ENCODE measurements at places on chromosomes 6 and 20.
A peak's percentile ranks its signal among the peaks of the same experiment; 100 is the strongest.

DNA sequence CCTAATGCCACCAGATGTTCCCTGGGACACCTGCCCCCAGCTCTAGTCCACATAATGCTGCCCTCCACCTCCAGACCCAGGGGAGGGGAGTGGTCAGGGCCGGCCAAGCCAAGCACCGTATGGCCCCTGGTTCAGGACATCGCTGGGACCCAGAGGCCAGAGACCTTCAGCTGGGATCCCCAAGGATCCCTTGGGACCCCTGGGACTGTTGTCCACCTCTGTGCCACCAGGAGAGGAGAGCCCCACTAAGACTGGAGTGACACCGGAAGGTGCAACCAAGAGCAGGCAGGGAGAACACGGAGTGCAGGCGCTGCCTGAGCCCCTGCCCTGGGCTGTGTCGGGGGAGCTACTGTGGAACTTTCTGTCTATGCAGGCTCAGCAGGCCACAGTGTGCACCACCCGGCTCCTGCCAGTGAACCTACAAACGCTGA, 43.6 kb downstream of the CTCFL start:
- no peak for DNase-seq

- no peak for DNase-seq
Observed at GRCh38 chr6:109237077-109237985, 142.0 kb downstream of the CEP57L1 start.

GRCh38 chr20:51169813-51170212, 146.9 kb upstream of the KCNG1 start:
- no peak for DNase-seq

GRCh38 chr6:30752157-30752927, 8.0 kb upstream of the IER3 start:
- peak; percentile 94 for DNase-seq

DNA sequence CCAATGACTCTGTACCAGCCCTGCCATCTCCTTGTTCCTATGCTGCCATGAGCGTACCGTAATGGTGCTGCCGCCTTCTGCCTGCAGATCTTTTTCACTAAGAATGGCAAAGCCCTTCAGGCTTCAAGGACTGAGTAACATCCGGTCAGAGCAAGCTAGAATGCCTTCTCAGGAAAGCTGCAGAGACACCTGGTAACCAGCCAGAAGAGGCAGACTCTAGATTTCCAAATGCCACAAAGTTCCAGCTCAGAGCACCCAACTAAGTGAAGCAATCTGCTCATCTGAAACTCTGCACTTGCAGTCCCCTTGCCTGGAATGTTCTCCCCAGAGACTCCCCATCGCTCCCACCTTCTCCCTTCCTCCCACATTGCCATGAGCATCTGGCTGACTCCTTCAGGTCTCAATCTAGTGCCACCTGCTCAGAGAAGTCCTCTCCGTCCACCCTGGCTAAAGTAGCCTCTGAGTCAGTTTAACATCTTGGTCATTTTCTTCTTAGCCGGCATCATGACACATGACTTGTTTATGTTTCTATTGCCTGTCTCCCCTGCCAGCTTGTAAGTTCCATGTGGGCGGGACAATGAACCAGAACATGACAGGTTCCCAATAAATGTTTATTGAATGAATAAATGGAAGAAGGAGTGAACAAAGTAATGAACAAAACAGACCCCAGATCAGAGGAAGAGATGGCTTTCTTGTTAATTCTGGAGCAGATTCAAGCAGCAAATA, 6.9 kb upstream of the OCSTAMP start:
- DNase-seq: peak; percentile 24

DNA sequence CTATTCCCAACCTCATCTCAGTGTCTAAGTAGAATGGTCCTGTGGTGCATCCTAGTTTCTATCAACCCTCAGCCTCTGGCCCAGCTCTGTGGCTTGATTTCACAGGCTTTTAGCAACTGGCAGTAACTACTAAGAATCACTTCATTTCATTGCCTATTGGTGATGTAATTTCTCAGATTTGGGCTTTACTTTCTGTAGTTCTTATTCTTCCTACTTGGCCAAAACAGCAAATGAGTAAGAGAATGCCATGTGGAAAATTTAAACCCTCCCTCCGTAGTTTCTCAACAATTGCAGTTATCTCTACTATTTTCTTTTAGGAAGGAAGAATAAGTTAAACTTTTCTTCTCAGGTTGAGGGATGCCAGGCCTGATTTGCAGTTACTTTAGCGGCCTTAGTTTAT, 387.3 kb downstream of the CDKAL1 start:
- no peak for DNase-seq

GRCh38 chr6:111590209-111590980, 15.3 kb downstream of the TRAF3IP2 start:
- no peak for DNase-seq

DNA sequence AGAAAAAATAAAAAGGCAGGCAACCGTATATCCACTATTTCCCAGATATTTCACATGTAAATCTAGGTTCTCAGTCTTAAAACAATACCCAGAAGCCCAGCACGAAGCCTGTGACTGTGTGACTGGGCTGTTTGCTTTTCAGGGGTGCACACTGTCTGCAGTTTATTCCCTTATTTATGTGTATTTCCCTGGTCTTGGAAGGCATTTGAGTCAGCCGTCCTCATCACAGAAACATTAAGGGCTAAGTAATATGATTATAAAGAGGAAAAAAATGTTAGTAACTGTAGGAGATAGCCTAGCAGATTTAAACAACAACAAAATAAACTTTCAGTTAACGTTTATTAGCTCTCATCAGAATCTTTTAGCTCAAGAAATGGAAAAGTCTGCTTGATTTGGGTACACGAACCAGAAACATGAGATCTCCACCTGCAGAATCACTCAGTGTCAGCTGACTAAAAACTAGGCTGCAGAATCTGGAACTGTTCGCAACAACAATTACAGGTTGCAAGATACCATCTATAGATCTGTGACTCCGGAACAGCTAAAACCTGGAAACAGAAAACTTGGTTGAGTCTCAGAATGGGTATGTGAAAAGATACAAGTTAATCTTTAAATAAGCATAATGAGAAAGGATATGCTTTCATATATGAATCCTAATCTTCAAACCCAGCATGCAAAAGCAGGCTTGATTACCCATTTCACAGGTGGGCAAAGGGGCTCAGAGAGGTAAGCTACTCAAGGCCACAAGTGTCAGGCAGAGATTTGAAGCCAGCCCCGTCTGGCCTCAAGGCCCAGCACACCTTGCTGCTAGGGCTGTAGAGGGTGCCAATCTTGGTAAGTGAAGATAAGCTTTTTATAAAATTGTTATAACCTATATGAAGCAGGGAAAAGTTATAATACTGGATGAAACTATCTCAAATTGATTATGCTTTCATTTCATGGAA, 21.1 kb downstream of the GCLC start:
- DNase-seq: no peak

- DNase-seq: no peak
Observed at GRCh38 chr6:113248532-113248931, 608.6 kb upstream of the MARCKS start.

- DNase-seq: no peak
Observed at GRCh38 chr6:125827788-125828320, 37.1 kb downstream of the NCOA7 start.

- DNase-seq: no peak
Observed at GRCh38 chr6:111776236-111777221, 96.7 kb downstream of the FYN start.

GRCh38 chr6:20700375-20700774, 166.1 kb downstream of the CDKAL1 start:
- DNase-seq: no peak

DNA sequence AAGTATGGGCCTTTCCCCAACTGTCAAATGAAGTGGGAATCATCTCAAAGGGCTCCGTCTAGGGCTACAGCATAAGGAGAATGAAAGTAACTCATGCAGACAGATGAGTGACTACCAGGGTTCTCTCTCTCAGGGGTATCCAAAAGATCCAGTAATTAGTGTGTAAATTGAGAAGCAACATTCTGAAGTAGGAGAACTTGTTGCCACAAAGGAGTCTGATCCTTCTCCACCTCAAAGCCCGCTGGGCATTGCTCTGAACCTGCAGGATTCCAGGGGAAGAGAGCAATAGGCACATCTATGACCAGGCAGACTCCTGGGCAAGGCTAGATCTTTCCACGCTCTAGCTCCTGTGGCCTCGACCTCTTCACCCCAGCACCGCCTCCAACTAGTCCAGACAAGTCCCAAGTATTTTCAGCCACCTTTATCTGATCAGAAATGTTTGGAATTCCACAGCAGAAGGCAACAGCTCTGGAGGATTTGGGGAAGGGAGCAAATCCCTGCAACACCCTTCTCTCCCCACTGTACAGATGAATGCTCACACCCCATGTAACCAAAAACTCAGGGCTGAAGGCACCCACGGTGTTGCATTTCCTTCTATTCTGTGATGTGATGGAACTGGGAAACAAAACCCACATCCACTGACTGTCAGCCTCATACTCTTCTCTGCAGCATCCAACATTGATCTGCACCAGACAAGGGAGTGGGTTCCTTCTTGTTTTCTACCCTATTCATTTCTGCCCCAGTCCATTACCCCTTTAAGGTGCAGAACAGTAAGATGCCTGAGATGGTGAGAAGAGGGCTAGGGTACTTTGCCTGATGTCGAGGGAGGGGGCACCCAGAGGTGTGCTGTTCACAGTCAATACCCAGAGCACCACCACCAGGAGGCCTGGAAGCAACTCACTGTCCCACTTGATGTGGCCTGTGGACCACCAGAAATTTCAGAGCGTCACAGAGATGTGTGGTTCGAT, 41.0 kb downstream of the COX4I2 start:
- DNase-seq: no peak

DNA sequence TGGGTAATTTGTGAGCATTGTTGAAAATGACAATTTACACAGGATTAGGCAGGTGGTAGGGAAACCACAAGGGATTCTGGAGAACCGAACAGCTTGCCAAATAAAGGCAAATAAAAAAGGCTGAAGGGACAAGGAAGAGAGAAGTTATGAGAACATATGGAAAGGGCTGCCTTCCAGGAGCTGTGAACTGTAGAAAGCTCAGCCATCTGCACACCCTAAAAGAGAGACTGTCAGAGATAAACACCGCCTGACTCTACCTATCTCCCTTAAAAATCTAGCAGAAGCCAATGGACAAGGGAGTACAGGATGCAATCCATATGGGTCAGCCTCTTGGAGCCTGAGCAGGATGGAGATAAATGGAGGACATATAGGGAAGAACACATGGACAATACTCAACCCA, 12.7 kb upstream of the SLC17A1 start:
- no peak for DNase-seq

DNA sequence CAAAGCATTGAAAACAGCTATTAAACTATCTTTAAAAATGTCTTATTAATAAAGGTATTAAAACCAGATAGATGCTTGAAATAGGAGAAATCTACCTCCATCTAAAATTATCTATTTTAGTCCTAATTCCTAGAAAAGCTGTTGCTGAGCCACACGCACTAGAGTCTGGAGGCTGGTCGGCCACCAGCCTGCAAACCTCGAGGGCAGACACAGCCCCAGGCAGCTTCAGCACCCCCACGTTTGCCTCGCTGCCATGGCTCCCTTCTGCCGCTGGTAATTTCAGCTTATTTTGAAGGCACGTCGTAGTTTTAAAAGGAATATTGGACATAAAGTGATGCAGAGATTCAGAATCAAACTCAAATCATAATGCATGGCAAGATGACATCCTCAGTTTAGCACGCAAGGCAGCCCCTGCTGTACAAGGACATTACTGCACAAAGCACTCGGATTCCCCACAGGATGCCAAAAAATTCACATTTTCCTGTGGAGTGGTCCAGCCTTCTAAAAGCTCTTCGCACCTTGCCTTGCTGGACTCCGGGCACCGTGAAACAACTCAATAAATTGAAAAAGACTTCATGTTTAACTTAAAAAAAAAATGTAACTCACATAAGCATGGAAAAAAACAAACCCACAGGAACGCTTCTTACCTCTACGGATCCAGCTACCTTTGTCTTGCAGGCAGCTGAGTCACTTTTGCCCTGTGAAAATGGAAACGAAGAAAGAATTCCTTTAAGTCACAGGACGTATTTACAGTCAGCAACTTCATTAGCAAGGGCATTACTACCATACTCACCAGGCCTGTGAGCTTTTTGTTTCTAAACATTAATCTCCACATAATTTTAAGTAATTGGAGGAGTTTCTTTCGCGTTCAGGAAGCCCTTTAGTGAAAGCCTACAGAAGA, 143.4 kb upstream of the RPS6KA2 start:
- DNase-seq: no peak

- no peak for DNase-seq
Observed at GRCh38 chr6:147467886-147468285, 40.6 kb upstream of the SAMD5 start.

- DNase-seq: no peak
Observed at GRCh38 chr6:103554911-103555310, 1304.8 kb downstream of the HACE1 start.

DNA sequence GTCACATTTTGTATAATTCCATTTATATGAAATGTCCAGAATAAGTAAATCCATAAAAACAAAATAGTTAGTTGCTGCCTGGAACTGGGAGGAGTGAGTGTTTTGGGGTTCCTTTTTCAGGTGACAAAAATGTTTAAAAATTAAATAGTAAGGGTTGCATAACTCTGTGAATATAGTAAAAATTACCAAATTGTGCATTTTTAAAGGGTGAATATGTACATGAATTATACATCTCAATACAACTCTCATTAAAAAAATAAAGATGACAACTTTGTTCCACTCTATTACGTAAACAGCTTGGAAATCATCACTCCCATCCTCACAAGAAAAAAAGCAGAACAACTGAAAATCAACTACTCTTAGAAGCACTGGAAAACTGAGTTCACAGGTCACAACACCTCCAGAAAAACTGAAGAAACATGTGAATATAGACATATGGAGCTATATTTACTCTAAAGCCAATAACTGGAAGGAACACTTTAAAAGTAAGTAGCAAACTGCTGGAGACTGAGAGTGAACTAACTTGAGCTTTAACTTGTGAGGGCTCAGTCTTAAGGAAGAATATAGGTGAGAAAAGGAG, 40.0 kb downstream of the RANBP9 start:
- DNase-seq: no peak

GRCh38 chr6:68651011-68651985, 16.2 kb downstream of the ADGRB3 start:
- no peak for DNase-seq

DNA sequence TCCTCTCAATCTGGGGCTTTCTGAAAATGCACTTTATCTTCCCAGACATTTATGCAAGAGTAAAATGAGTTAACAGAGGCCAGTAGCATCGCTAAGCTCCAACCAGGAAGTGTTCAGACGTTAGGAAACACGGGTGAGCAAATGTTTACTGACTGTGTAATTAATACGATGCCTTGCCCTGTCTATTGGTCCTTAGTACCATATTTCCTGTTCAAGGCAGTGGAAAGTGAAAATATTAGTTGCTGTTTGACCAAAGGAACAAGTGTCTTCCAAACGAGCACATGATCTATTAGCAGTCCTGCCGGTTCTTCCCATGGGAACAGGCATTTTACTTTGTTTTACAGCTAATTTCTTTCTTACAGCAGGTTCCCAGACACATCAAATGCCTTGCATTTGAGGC, 311.1 kb upstream of the JAG1 start:
- DNase-seq: peak; percentile 40

DNA sequence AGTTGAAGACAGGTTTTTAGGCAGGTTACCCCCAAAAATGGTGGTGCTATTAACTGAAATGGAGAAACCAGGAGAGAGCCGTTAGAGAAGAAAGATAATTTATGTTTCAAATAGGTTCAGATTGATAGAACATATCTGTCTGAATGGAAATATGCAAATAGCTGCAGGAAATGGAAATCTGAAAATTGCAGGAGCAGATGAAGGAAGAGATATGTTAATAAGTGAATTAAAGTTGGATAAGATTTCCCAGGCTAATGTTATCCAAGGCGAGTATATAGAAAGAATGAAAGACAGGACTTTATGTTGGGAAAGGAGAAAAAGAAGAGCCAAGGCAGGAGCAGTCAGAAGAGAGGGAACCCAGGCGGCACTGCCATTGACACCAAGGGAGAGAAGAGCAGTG, 365.6 kb downstream of the ARHGAP18 start:
- DNase-seq: no peak
